ENCODE measurements at places on chromosomes 11 and 22.

DNA sequence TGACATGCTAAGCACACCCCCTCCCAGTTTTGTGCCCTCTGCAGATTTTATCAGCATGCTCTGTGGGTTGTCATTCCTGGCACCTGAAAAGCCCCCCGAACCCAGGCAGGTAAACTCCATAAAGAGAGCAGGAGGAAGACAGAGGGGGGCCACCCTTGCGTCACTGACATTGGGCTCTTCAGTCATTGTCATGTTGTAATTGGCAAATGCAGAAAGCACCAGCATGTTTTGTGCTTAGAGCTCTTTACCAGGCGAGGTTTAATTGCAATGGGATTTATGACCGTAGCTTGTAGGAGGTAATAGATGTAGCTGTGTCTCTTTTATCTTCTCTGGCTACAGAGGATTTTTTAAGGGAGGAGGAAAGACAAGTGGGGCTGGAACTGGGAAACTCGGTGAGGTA, 201.7 kb downstream of the GRIK4 start:
- no peak for DNase-seq

DNA sequence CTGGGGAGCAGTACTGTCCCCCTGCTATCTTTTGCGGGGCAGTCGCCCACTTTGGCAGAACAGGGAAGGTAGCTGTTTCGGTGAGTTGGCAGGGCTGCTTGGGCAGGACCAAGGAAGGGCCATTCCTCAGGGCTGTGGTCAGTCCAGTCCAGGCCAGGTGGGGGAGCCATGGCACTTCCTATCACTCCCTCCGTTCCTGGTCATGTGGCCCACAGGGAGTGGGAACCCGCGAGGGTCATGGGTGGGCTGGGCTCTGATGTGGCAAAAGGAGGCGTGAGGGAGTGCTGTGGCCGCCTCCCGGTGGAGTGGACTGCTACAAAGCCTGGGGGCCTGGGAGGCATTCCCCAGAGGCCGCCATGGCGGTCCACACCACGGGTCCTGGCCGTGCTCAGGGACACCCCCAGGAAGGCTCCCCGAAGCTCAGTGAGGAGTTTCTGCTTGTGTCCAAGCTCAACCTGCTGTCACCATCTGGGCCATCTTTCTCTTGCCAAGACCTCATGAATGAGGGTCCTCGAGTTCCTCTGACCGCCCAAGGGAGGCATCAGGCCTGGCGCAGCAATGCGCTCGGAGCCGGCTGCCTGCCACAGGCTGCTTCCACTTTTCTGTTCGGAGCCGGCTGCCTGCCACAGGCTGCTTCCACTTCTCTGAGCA, 11.9 kb downstream of the CHID1 start:
- no peak for DNase-seq

DNA sequence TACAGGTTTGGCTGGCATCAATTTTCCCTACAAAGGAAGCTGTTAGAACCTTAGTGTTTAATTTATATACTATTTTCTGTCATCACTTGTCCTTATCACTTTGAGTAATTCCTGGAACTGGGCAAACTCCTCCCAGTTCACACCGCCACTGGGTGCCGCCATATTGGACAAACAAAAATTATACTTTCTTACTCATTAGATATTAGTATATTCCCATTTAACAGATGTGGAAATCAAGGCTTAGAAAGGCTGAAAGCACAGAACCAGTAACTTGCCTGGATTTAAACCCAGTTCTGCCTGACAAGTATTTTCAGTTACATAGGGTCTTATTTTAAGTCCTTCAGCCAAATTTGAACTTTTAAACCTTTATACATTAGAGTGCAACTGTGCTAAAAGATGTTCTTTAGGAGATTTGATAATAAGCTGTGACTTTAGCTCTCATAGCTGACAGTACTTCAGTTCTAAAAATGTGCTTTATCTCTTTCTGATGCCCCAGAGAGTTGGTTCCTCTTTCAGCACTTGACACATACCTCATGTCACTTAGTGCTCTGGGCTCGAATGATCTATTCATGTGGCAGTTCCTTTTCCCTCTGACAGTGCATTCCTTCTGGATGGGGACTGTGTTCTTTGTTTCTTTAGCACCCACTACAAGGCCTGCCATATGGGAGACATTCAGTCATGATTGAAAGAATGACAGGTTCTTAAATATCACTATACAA, 25.4 kb downstream of the COA4 start:
- DNase-seq = no peak

DNA sequence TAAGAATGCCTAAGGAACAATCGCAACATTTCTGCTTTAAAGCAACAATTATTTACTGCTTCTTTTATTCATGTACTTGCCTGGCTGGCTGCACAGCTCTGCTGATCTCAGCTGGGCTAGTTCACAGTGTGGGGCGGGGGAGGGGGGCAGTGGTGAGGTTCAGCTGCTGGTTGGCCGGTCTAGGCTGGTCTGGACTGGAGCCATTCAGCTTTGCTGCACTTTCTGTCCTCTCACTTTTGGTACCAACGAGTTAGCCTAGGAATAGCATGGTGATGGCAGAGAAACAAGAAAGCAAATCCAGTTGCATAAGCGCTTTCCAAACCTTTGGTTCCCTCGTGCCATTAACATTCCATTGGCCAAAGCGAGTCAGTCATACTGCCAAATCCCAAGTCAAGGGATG, 16.0 kb upstream of the MIF start:
- DNase-seq = no peak

- DNase-seq = no peak
Measured at GRCh38 chr22:26952451-26953011, 295.1 kb downstream of the MIAT start.

DNA sequence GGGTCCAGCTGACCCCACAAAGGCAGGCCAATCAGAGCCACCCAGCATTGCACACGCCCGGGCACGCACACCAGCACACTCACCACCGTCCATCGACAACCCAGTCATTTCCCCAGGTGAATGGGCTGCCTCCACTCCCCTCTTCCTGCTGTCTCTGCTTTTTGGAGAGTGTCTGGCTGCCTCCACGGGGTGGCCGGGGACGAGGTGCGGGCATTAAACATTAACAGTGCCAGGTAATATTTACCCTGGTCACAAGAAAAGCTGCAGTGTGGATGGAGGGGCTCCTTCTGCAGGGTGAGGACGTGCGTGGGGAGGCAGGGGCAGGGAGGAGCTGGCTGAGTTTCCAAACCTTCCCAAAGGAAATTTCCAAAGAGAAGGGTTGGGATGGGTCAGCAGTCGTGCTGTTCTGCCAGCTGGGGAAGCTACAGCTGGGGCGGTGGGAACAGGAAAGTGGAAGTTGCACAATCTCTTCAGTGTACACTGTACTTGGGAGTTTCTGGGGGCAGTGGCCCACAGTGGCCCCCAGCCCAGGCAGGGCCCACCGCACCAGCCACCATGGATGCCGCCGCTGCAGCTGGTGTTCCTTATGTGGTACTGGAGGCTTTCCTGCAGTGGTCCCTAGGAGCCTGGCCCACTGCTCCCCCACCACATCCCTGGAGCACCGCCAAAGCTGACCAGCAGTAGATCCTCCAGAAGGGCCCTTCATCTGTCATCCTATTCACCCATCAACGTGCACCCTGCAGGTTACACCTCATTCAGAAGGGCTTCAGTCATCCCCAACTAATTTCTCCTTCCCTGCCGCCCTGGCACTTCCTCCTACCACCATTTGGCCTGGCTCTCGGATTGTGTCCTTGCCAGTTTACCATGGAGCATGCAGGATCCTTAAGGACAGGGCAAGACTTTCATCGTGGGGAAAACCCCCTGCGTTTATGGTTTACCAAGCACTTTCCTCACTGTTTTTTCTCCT, at the start of gene FXYD2:
TSS of gene FXYD2 (minus strand) at position 174 of the 967 bp plus-strand sequence. CDS start at position 108, 66 bp downstream.
- no peak for DNase-seq

DNA sequence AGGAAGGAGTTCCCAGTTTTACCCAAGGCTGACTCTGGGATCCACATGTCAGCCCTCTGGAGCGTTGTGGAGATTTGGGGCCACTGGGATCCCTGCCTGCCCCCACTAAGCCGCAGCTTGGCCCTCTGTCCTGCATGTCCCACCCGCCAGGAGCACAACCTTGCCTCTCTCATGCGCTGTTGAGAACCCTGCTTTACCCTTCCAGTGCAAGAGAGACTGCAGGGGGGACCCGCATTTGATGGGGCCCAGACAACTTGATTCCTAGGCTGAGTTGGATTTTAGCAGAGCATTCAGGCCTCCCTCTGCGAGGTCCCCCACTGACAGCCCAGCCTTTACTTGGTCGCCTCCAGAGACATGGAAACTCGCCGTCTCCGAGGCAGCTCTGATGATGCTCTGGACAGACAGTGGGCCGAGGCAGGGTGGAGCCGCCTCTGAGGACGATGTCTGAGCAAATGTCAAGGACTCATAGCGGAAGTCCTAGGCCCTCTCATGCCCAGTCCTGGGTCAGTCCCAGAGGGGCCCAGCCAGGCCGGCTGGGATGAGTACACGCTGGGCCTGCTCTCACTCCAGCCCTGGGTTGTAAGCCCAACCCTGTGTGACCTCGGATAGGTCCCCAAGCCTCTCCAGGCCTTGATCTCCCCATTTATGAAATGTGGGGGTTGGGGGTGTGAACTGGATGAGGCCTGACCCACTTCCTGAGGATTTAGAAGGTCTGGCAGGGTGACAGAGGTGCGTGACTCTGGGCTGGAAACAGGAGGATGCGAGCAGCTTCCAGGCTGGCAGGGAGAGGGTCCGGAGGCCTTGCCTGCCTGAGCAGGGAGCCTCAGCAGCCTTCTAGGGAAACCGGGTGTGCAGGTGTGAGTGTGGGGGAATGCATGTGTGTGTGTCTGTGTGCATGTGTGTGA, 630 bp downstream of the CD5 start:
- DNase-seq = no peak

- no peak for DNase-seq
Measured at GRCh38 chr11:14248580-14248981, 110.4 kb downstream of the RRAS2 start.

- DNase-seq = no peak
Measured at GRCh38 chr11:8729837-8730696, 47.5 kb downstream of the RPL27A start.

DNA sequence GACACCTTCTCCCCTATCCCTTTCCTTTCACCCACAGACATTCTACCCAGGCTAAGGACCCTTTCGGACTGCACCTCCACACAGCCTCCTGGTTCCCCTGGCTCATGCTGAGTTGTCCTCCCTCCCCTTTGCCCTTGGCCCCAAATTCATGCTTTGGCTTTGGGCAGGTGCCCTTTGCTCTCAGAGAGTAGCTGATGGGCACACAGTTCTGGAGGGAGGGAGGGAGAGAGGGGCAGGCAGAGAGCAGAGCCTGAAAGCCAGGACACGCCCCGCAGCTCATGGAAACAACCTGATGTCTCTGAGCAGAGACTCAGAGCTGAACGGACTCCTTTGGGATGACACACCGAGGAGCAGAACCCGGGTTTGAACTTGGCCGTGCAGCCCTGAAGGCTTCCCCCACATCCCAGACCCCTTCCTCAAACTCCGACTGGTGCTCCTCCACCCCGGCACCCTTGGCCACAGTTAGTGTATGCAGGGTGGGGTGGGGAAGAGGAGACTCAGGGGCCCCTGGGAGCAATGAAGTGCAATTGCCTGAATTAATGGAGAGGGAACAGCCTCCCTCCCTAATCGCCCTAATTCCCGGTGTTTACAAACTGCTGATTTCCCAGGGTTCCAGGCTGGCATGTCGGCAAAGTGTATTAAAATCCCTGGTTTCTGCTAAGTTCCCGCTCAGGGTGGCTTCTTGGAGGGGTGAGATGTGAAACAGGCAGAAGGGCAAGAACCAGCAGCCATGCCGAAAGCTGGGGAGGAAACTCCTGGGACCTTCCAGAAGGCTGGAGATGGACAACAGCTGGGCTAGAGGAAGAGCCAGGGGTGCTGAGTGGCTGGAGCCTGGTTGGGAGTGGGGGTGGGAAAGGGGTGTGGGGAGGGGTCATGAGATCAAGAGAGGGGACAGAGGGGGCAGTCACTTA, 71.2 kb upstream of the SHISAL1 start:
- no peak for DNase-seq

- no peak for DNase-seq
Measured at GRCh38 chr22:50255099-50255498, 4.0 kb upstream of the HDAC10 start.

- no peak for DNase-seq
Measured at GRCh38 chr11:37449146-37449545, 851.1 kb upstream of the RAG2 start.

Measured in stimulated activated CD4-positive, alpha-beta T cell treated with anti-CD3 and anti-CD28 coated beads, Interleukin-2, amount 100 ng/mL, for 48 hours (primary cell).